RPMI7951 (cell line): ENCODE measurements at places on chromosomes 1 and 21. TPM values are rescaled to one million over a fixed set of nuclear protein-coding genes. Genes with fewer than 3 reads are reported as not detected.

DNA sequence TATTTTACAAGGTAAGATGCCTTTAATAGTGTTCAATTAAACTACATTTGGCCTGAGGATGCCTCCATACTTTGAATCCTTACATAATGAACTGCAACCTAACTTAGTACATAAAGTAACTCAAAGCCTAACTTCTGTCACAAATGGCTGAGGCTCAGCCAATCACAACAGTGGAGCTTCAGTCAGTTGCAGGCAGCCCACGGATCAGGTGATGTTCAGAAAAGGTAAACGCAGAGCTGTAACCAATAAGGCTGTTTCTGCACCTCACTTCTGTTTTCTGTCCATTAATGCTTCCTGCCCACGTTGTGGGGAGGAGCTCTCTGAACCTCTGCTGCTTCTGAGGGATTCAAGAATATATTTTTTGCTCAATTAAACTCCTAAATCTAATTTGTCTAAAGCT is 94.8 kb upstream of the KIAA0040 start:
- DNase-seq: no peak

DNA sequence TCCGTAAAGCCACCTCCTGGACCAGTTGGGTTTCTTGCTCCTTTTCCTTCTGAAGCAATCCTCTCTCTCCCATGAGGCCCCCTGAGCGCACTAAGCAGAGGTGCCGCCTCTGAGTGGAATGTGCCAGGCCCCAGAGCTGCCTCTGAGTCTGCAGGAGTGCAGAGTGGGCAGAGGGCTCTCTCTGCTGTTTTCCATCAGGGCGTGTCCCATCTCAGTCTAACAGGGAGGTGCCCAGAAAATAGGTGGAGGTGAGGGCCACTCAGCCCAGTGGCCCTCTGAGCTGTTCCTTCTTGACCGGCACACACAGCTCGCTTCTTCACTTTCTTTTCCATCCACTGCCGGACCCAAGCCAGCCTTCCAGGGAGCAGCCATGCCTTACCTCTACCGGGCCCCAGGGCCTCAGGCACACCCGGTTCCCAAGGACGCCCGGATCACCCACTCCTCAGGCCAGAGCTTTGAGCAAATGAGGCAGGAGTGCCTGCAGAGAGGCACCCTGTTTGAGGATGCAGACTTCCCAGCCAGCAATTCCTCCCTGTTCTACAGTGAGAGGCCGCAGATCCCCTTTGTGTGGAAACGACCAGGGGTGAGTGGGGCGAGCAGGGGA is at the start of gene CAPN9:
CAPN9 (plus strand) TSS at position 262 of the 604 bp plus-strand sequence; CDS start at position 371, 109 bp downstream.
- DNase-seq: no peak

GRCh38 chr1:170313306-170313705 is 167.5 kb downstream of the NTMT2 start:
- DNase-seq: no peak

DNA sequence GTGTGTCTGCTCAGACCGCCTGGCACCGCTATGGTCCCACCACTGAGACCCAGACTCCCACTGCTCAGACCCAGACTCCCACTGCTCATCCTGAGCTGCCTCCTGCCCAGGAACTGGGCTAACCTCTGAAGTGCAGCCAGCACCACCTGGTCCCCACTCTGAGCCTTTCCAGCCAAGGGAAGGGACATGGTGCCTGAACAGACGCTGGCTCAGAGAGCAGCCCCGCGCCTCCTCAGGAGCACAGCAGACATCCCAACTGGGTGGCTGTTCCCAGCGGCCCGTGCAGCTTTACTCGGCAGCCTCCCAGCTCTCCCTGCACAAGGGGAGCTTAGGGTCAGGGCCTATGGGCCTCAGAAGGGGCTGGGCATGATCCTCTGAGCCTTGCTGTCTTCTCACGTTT is 27.8 kb upstream of the CNTN2 start:
- DNase-seq: no peak

DNA sequence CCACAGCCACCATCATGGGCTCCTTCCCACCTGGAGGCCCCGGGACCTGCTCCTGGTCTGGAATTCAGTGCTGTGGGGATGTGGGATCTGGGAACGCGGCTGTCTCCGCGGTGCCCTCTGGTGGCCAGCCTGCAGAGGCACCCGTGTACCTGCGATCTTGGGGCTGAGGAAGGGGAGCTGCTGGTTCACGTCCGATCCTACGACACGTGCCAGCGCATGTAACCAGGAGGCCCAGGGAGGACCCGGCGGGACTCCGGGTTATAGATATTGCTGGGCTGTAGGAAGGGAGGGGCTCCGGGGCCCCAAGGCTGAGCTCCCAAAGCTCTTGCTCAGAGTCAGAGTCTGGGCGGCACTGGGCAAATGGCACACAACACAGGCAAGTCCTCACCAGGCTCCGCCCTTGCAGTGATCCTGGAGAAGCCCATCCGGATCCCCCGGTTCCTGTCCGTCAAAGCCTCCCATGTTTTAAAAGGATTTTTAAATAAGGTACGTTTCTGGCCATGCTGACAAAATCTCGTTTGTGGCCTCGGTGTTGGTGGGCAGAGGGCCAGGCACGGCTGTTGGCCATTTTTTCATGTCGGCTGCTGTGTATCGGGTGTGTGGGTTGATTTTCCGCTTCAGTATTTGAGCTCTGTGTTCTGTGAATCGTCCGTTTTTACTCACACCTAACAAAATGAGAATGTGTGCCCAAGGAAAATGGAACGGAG is 20.1 kb downstream of the FAAP20 start:
- peak; percentile 54 for DNase-seq

- no peak for DNase-seq
Observed at GRCh38 chr1:156619582-156619955, 354 bp downstream of the HAPLN2 start.

DNA sequence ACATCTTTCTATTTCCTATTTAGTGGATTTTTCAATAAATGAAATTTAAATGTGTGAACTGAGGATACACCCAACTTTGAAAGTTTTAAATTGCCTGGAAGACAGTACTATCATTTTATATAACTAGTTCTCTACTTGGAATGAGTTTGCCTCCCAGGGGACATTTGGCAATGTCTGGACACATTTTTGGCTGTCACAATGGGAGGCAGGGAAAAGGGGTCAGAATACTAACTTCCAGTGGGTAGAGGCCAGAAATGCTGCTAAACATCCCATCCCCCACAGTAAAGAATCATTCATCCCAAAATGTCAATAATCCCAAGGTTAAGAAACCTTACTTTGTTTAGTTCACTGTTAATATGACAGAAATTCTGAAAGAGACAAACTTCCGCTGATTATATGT is 13.2 kb upstream of the NRAS start:
- DNase-seq: no peak

DNA sequence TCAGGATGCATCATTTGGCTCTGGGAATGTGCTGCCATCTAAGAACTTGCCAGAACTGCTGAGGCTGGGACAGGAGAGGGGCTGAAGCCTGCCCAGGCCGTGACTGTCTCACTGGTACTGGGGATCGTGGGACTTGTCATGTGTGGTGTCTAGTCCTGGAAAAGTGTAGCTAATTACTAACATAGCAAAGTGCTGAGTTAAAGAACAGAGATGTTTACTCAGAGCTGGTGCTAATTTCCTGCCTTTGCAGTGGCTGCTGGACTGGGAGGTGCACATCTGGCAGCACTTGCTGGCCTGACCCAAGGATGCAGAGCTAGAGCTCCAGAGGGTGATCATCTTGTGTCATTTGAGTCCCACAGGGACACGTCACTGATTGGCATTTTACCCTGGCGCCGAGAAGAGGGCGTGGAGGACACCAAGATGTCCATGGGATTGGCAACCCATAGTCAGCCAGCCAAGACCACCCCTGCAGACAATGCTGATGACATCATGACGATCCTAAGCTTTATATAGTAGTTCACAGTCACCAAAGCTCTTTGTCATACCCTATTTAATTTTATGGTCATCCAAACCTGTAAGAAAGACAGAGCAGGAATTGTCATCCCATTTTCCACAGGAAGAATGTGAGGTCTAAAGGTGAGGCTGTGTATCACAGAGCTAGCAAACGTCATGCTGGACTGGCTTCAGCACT is 110.1 kb upstream of the SLC44A3 start:
- DNase-seq: peak; percentile 83

GRCh38 chr1:101996825-101997465 is at the start of gene OLFM3:
OLFM3 (minus strand) TSS chr1:101996926.
- DNase-seq: peak; percentile 3

DNA sequence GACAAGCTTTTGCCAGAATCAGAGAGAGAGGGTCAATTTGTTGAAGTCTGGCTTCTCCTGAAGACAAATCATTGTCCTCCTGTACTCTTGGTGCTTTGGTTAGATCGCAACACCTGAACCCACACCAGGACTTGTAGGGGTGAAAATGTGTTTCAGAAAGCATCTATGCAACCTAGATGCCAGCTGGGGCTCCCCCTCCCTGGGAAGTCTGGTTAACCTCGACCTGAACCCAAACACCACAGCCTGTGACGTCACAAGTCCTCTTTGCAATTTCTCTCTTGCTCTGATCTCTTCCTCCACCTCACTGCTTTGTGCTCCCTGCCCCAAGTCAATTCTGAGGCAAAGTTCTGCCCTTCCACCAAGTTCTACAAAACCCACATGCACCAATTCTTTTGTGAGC is 42.8 kb upstream of the USP24 start:
- DNase-seq: peak; percentile 9

DNA sequence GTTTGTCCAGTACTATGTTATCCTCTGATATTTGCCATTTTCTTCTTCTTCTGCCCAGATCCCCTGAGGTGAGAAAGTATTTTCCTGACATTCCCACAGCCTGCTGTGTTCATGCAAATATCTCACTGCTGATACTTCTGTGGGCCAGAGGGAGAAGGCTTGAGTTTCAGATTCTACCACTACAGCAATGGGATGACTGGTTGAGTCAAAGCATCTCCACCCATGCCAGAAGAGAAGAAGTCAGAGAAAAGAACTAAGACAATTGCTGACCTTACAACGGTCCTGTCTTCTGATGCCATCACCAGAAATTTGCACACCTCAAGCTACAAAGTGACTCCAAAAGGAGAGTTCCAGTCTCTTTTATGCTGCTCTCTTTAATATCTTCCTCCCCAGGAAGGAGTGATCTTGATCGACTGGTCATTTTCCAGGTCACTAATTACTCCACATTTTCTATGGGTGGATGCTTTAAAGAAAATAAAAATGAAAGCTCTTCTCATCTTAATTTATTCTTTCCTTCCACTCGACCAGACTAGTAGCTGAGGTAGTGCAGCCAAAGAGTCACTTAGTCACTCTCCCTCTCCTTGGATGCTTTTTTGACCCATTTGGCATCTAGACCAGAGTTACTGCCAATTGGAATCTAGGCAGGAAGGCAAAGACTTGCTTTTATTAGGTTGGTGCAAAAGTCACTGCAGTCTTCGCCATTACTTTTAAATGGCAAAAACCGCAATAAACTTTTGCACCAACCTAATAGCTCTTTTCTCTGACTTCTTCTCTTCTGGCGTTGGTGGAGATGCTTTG is 195.1 kb downstream of the PTPRC start:
- DNase-seq: no peak

DNA sequence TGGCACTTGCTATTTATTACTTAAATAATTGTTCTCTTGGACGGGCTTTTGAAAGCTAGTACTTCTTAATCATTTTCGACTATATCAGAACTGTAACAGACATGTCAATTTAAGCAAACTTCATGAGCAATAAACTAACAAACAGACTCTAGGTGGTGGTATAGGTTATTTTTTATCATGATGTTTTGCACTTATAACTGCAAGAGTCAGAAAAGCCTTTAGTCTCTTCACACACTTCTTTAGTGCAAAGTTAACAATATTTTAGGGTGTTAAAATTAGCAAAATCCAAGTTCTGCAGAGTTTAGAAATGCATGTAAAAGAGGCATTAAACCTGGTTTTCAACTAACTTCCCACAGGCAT is 2.2 kb downstream of the NRIP1 start:
- DNase-seq: no peak

DNA sequence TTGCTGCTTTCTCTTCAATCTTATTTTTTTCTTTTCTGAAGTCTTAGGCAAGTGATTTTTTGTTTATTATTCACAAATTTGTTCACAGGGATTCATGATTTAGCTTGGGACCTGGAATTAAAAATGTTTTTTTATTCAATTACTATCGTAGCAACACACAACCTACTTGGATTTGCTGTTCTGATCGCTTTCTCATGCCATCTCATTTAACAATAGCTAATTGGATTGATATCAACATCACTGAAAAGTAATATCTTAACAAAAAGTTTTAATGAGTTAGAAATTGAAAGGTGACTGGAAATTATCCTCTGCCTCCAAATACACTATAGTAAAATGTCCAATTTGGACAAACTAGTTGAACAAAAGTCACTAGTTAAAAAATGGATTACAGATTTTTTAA is 32.4 kb downstream of the MAP3K21 start:
- no peak for DNase-seq

Gene LCE2C
- not detected in 2 replicates for total RNA-seq

Gene RHD
- total RNA-seq: not detected in 2 replicates

Gene HSD3B1
- not detected in 2 replicates for total RNA-seq

Gene MT1HL1
- not detected in 2 replicates for total RNA-seq

Gene GBP6
- total RNA-seq: not detected in 2 replicates

Gene VANGL2
- 0.10 and 0.12 TPM in 2 replicates for total RNA-seq

Gene FCER1G
- 1.3 TPM in 1 of 2 replicates, not detected in the other for total RNA-seq

Gene SLC9C2
- not detected in 2 replicates for total RNA-seq

Gene PLA2G5
- total RNA-seq: not detected in 2 replicates
